ENCODE measurements at places on chromosomes 11 and 22.

DNA sequence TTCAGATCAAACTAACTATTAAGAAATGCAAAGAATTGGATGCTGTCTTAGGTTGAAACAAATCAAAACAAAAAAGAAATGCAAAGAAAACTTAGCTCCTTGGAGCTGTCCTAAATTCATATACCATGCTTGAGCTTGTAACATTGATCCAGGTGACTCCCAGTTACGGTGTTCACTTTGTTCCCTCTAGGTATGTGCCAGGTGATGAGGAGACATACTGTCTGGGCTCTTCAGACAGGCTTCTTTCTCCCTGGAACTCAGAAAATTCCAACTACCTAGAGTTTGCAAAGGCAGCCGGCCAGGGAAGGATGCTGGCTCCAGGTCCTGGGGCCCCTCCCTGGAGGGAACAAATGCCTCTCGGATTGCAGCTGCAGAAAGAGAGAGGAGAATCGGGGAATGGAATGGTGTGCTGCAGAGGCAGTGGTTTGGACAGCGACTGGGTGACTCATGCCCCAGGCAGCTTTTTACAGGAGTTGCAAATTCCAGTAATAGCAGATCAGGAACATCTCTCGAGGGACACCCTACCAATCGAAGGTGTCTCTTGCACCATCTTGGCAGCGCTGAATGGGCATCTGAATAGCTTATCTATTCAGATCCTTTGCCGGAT is 12.3 kb upstream of the ASPHD2 start:
- no peak for DNase-seq

DNA sequence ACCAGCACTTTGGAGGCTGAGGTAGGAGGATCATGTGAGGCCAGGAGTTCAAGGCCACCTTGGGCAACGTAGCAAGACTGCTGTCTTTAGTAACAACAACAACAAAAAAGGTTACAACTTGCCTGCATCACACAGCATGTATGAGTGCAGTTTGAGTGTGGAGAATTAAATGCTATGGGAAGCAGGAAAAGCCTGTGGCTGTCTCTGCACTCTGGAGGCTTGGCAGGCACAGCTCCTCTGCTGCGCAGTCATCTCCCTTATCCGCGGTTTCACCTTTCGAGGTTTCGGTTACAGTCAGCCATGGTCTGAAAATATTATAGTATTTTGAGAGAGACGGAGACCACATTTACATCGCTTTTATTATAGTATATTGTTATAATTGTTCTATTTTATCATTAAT is 2.9 kb downstream of the MICAL2 start:
- no peak for DNase-seq

- DNase-seq = no peak
These were observed 34.3 kb downstream of the ZNF202 start for GRCh38 chr11:123707206-123707605.

GRCh38 chr11:133337193-133337592 is 195.1 kb downstream of the OPCML start:
- DNase-seq = no peak
